ENCODE measurements at places on chromosomes 7 and 10. TPM values are rescaled to one million over a fixed set of nuclear protein-coding genes. Genes with fewer than 3 reads are reported as not detected.

- DNase-seq, result no peak
These were observed 39.5 kb upstream of the ITGA8 start for GRCh38 chr10:15759265-15759664.

The CALML5 gene
- total RNA-seq, result not detected

- DNase-seq, result no peak
These were observed 34.5 kb downstream of the MAD1L1 start for GRCh38 chr7:2198206-2198605.

DNA sequence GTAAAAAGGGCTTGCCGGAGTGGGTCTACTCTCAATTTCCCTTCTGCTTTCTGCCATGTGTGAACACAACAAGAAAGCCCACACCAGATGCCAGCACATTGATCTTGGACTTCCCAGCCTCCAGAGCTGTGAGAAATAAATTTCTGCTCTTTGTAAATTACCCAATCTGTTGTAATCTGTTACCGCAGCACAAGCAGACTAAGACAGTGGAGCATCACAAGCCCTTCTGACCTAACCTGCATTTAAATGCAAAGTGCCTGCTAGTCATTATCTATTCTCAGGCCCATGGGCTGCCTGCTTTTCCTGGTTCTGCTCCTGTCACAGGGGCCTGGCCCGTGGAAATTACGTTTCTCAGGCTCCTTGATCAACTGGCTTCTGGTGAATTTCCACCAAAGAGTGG, 199.3 kb upstream of the AUTS2 start:
- DNase-seq, result no peak

The AMPH gene
- total RNA-seq, result not detected

The ELFN1 gene
- not detected for total RNA-seq

The GRM3 gene
- not detected for total RNA-seq
